ENCODE measurements at places on chromosomes 13 and 19.

DNA sequence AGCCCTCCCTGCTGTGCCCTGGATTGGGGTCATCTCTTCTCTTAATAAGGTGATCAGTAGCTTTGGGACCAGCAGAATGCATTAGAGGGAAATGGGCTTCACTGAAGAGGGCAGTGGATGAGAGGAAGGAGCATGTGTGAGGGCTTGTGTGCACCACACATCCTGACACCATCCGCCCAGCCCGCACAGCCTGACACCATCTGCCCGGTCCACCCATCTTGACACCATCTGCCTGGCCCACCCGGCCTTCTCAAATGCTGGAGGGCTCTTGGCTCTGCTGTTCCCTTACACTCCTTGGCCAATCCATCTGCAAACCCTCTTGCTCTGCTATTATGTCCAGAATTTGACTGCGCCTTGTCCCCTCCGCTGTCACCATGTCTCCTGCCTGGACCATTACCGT lies 41.8 kb downstream of the BICRA start:
- DNase-seq: no peak

DNA sequence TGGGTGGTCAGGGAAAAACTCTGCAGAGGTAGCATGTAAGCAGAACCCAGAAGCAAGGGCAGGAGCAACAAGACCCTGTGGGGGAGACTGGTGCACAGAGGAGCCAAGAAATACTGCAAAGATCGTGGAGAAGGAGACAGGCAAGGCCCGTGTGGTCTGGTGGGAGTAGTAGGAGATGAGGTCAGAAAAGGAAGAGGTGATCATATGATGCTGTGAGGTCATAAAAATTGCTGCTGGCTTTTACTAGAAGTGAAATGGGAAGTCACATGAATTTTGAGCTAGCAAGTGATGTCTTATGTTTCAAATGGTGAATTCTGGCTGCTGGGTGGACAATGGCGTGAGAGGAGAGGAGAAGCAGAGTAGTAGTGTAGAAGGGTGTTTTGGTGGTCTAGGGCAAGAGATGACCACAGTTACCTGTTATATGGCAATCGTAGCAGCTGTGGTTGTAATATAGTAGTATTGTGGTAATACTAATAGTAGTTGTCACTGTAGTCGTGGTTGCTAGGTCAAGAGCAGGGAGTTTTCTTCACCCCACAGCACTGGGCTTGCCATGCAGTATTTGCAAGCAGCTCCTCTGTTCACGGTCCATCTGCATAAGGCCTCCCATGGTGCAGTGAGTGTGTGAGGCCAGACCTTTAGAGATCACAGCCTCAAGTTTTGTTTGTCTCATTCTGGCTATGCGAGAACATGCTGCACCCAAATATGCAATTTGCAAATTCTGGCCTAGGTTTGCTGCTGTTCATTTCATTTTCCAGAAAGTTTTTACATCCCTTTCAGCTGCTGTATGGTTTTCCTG lies 205.0 kb downstream of the TSHZ3 start:
- no peak for DNase-seq

GRCh38 chr13:74929436-74929835 lies 552.5 kb downstream of the TBC1D4 start:
- no peak for DNase-seq

GRCh38 chr13:91639330-91639729 lies 240.9 kb downstream of the GPC5 start:
- DNase-seq: no peak

DNA sequence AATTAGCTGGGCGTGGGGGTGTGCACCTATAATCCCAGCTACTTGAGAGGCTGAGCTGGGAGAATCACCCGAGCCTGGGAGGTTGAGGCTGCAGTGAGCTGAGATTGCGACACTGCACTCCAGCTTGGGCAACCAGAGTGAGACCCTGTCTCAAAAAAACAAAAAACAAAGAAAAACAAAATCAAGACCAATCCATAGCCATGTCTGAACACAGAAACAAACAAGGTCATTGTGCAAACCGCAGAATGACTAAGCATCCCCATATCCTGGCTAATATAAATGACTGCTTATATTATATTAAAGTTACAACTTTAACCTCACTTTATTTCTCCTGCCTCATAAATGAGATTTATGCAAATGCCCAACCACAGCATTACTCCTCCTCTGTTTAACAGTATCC lies 2.3 kb upstream of the LYPD3 start:
- no peak for DNase-seq

DNA sequence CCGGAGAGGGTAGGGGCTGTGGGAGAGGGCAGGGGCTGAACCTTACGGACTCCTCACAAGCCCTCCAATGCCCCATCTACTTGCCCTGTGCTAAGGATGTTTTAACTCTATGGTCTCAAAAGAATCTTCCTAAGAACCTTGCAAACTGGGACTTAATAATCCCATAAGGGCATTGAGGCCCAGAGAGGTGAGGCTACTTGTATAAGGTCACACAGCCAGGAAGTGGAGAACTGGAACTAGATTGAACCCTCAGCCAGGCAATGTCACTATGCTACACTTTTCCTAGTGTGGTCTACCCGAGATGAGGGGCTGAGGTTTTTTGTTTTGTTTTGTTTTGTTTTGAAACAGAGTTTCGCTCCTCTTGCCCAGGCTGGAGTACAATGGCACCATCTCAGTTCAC lies 10.5 kb upstream of the APOC4 start:
- DNase-seq: no peak

- DNase-seq: no peak
Observed at GRCh38 chr19:23867895-23868294, 46.8 kb upstream of the ZNF726 start.

DNA sequence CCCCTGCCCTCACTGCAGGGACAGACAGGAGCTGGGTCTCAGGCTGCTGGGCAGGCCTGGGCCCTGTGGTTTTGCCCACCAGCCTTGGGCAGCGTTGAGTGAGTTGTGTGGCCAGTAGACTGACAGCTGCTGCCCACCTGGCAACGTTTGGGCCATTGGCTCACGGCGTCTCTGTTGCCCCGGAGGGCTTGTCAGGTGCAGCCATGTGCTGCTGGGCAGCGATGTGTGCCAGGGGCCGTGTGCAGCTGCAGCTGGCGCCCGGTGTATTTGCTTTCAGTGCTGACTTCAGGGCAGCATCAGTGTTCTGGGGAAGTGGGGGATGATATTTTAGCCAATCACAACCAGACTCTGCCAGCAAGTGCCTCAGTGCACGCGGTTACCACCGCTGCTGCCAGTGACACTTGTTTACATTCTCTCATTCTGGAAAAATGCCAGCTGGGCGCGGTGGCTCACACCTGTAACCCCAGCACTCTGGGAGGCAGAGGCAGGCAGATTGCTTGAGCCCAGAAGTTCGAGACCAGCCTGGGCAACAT lies 10.6 kb downstream of the FZR1 start:
- peak; percentile 67 for DNase-seq

- DNase-seq: no peak
Observed at GRCh38 chr13:31105020-31105795, 56.5 kb downstream of the HSPH1 start.

- no peak for DNase-seq
Observed at GRCh38 chr19:9700229-9700981, 25.5 kb upstream of the ZNF562 start.

- no peak for DNase-seq
Observed at GRCh38 chr19:3136684-3137055, 837 bp downstream of the GNA15 start.

GRCh38 chr13:83449668-83450395 lies 432.4 kb downstream of the SLITRK1 start:
- no peak for DNase-seq

- no peak for DNase-seq
Observed at GRCh38 chr13:26585136-26585535, 27.7 kb downstream of the WASF3 start.

GRCh38 chr19:50244695-50245094 lies 41.3 kb downstream of the MYH14 start:
- DNase-seq: no peak
